SK-N-MC (cell line): ENCODE measurements at places on chromosomes 16 and 17.

GRCh38 chr17:65984299-65984698 is 207.6 kb downstream of the CEP112 start:
- no peak for DNase-seq

DNA sequence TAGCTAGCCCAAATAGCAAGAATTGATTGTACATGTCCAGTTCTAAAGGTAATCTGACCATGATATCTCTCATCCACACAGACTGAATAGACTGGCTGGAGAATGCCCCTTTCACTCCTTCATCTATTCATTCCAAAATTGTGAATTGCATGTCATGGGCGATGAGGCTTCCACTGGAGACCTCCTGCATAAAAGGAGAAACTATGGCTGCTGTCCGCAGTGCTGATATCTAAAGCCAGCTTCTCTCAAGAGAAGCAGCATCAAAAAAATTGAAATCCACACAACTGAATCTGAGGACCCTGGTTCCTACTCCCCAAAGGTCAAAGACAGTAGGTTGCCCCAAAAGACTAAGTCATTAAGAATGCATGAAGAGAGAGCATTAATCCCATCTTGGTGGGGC is 7.9 kb upstream of the SCNN1G start:
- DNase-seq, result no peak

GRCh38 chr17:75758131-75758905 is 6.7 kb downstream of the GALK1 start:
- no peak for DNase-seq

GRCh38 chr16:52090080-52090479 is 456.9 kb downstream of the TOX3 start:
- no peak for DNase-seq

DNA sequence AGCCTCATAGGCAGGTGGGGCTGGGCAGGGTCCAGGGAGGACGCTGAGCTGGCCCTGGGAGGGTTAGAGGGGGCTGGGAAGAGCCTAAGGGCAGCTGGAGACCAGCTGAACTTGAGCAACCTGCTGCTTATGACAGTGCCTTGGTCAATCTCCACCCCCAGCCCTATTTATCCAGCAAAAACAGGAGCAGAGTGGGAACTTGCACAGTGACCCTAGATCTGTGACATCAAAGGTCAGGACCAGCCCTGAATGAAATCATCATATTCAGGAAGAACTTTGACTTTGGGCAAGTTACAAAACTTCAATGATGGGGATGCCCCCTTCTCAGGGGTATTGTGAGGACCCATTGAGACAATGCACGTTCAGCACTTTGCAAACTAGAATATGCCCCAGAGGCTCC is 9.4 kb downstream of the CD300LF start:
- no peak for DNase-seq

DNA sequence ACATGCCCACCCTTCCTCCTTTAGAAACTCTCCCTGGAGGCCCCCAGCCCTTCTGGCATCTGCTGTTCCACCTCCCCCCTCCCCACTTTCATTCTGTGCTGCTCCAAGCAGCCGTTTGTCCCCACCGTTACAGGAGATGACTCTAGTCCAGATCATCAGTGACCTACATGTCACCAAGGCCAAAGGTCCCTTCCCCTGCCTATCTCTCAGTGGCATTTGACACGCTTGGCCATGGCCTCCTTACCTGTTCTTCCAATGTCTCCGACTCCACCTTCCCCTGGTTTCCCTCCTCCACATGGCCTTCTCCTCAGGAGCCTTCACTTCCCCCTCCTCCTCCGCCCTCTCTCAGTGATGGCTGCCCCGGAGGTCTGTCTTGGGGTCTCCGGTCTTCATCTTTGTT is 9.4 kb downstream of the TMEM92 start:
- DNase-seq, result no peak

DNA sequence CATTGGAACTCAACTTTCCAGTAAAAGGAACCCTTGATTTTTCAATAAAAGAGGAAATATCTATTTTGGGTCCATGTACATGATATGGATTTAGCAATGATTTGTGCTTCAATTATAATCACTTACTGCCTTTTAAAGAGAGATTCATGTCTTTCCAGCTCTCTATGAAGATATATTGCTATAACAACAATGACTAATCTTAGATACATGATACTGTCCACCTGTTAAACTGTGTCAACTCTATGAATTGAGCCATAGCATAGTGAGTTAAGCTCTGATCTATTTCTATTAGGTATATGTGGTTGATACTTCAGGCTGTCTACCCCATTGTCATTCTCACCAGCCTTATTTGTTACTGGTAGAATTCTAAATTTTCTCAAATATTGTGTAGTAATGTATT is 15.0 kb upstream of the MPHOSPH6 start:
- DNase-seq, result no peak

GRCh38 chr16:77711179-77711578 is 11.1 kb upstream of the NUDT7 start:
- no peak for DNase-seq

DNA sequence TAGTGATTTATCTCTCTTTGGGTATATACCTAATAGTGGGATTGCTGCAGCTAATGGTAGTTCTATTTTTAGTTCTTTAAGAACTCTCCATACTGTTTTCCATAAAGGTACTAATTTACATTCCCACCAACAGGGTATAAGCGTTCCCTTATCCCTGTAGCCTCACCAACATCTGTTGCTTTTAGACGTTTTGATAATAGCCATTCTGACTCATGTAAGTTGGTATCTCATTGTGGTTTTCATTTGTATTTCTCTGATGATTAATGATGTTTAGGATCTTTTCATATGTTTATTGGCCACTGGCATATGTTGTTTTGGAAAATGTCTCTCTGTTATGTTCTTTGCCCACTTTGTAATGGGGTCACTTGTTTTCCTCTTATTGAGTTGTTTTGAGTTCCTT is 88.5 kb upstream of the ZNF267 start:
- DNase-seq, result no peak

- no peak for DNase-seq
Observed at GRCh38 chr16:483341-484075, 44.0 kb upstream of the CAPN15 start.

- DNase-seq, result no peak
Observed at GRCh38 chr17:29864615-29865014, 65.4 kb downstream of the SSH2 start.
